ENCODE measurements at places on chromosomes 1 and 21.

DNA sequence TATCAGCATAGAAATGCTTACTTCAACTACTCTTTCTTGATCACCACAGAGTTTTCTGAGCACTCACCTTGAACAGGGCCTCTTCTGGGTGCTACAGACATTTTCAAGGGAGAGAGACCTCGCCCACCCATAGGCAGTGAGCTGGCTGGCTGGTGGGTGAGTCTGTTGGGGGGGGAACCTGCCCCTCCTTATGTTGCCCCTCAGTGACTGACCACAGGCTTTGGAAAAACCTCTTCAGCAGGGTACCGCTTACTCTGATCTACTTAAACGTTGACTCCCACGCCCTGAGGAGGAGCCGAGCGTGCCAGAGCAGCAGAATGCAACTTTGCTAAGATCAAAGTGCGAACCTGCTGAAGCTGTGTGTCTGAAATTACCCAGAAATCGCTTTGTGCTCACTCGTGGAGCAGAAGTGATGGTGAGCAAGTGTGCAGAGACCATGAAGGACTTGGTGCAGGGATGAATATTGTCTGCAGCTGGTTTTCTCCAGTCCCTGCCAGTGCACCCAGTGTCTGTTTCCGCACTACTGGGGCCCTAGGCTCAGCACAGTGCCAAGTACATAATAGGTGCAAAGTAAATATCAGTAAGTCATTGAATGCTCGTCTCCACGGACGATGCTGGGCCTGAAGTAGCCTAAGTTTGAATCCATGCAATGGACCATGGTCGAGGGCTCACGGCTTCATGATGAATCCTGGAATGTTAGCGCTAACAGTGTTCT is 158.7 kb upstream of the IRF2BP2 start:
- DNase-seq: no peak

DNA sequence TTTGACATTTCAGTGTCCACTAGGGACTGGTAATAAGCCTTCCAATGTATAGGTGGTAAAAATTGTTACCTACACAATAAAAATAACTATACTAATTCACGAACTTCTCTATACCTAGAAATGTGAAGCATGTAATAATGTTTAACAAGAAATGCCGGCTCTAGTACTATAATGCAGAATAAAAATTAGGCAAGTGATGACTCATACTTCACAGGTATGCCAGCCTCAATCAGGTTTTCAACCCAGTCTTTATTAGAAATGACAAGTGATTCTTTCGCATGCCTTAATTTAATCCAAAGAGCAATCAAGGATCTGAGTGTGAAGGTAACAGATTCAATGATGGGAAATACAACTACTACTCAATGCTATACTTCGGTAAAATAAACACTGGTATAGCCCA is 134.9 kb downstream of the RERE start:
- no peak for DNase-seq

- peak; percentile 66 for DNase-seq
These were observed 14.7 kb downstream of the ZBTB7B start for GRCh38 chr1:155017041-155017945.

- no peak for DNase-seq
These were observed 163.7 kb downstream of the ROR1 start for GRCh38 chr1:63937461-63938022.

DNA sequence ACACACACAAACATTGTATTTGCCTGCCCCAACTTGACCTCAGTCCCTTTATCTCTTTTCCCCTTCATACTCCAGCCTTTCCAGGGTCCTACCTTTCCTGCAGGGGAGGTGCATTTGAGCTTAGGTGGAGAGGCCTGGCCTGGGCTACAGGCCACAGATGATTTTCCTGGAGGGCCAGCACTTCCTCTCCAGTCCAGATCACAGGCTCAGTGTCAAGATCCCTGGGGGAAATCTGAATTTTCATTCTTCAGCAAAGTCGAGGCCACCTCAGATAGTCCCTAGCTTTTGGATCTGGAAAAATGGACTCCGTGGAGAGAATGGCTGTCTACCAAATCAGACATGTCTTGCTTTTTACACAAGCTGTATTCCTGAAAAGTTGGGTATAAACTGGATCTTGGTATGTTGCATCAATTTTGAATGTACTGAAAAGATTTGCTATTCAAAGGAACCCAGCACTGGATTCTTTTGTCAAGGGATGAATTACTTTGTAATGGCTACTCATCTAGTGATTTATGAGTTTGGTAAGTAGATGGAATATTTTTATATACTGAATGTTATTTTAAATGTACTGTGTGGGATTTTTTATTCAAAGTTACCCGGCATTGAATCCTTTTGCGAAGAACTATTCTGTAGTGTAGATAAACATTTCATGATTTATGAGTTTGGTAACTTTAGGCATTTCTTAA is 78.7 kb downstream of the DDR2 start:
- DNase-seq: no peak

DNA sequence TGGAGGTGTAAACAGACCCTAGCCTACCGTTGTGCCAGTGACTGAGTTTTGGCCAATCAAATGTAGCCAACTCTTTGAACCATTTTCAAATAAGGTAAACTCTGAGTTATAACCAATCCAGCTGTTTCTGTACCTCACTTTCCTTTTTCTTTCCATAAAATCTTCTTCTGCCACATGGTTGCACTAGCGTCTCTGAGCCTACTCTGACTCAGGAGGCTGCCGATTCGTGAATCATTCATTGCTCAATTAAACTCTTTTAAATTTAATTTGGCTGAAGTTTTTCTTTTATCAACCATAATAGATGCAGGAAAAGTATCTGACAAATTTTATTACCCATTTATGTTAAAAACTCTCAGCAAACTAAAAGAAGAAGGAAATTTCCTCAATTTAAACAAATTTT is 111.5 kb upstream of the LYPLAL1 start:
- DNase-seq: no peak

GRCh38 chr1:192235127-192235526 is 76.9 kb downstream of the RGS18 start:
- no peak for DNase-seq

DNA sequence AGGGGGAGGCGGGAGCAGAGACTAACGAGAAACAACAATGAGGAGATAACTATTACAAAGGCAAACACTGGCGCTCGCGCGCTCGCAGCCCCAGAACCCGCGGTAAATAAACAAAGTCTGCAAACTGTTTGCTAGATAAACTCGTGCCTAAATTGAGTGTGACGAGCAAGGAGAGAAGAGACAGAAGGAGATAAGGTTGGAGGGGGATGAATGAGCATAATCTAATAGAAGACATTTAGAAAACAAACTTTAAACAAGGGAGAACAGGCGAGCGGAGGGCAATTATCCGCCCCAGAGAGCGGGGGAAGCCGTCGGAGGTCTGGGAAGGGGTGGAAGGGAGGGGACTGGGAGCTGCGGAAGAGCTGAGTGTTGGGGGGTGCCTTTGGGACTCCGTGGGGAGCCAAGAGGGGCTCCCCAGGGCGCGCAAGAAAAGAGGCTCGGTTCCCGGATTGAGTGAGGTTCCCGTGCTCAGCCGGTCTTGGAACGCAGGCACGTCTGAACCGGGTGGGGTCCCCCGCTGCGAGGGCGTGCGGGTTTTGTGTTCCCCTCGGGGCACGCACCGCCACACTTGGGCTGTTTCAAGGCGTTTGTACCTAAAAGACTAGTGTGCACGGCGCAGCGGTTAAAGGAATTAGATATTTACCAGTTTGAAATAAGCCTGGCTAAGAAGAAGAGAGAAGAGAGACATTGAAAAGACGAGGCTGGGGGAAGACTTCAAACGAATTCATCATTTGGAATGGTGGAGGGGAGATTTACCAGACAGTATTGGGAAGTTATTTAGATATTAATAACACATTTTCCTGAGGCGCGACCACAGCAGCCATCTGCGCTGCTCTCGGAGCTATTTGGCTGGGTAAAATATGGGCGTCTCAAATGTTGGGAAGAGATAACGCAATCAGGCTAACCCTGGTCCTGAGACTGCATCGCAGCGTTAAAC is 10.6 kb downstream of the PAX7 start:
- no peak for DNase-seq

- no peak for DNase-seq
These were observed 47.1 kb downstream of the PHACTR4 start for GRCh38 chr1:28416509-28417194.

DNA sequence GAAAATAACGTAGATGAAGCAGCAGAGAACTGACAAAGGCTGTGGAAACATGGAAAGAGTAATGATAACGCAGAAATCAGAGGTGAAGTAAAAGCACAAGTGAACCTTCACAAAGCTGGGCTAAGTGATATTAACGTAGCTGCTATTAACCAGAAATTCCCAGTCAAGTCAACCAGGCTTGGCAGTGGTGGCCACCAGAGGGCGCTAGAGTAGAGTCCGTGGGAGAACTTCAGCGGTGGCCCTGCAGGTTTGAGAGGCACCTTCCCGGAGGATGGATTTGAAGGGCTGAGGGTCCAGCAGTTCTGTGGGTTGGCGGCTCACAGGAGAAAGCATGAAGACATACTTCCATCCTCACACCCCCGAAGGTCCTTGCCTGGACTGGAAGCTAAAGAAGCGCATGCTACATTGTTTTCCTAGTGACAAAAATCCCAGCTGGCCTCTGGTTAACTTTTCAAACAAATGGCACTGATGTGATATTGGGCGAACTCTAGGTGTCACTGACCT is 81.7 kb upstream of the ZNF648 start:
- peak; percentile 30 for DNase-seq

DNA sequence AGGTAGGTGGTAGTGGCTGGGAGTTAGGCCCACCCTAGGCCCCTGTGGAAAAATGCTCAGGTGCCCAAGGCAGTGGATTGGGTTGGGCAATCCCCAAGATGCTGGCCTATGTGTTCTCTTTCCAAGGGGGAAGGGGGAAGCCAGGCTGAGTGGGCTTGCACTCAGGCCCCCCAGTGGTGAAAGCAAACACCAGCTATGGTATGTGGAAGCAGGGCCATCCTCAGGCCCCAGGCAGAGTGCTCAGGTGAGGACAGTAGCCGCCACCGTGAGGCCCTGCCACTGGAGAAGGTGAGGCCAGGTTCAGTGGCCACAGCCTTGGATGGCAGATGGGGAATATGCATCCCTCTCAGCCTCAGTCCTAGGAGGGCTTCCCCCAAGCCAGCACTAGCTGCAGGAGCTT is 11.8 kb downstream of the LY9 start:
- DNase-seq: no peak

GRCh38 chr1:10687782-10688408 is 108.6 kb downstream of the CASZ1 start:
- no peak for DNase-seq

- no peak for DNase-seq
These were observed 917.3 kb upstream of the B3GALT2 start for GRCh38 chr1:194103516-194104246.

GRCh38 chr1:47502746-47503370 is 65.0 kb downstream of the FOXD2 start:
- no peak for DNase-seq

GRCh38 chr21:36817732-36818450 is 119.0 kb downstream of the SIM2 start:
- no peak for DNase-seq

DNA sequence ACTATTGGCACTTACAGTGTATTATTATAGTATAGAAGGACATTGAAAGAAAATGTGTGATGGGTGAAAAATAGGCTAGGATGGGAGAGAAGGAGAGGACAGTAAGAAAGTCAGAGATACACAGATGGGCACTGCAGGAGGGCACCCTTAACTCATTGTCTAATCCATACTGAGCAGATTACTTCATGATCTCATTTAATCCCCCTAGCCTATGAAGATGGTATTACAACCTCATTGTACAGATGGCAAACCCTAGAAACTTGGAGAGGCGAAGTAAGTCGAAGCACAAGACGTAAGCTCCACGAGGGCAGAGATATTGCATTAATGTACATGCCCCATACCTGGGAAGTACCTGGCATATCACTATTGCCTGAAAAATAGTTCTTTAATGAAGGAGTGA is 346.9 kb upstream of the DAB1 start:
- no peak for DNase-seq

DNA sequence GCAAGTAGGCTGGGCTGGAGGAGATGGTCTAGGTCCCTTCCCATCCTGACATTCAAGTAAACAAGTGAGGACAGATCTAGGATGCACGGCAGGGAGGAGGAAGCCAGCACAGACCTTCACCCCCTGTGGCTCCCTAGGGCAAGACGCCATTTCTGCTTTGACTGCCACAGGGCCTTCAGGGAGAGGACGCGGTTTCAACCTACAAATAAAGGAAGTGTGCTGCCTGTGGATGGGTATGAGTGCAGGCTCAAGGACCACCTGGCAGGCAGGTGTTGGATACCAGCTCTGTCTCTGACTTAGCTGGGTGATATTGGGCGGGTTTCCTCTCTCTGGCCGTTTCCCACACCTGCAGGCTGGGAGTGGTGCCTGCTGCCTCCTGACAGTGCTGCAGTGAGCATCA is 16.2 kb downstream of the SLC2A1 start:
- no peak for DNase-seq

DNA sequence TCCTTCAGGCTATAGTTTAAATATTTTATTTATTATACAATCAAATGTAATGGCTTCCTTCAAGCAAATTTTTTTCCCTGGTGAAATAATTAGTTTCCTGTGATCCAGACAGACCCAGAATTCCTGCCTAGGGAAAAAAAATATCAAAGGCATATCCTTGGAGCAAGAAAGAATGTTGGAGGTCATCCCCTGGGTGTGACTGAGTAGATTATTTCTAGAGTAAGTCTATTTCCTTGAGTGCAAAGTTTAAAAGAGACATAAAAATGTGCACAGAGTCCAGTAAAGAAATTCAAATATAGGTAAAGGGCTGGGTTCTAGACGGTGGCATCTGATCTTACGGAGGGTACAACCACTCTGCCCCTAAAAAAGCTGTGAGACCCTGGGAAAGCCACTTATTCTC is 32.2 kb upstream of the SAMD13 start:
- DNase-seq: no peak

- no peak for DNase-seq
These were observed 184.1 kb downstream of the ZBTB18 start for GRCh38 chr1:244235157-244235556.

DNA sequence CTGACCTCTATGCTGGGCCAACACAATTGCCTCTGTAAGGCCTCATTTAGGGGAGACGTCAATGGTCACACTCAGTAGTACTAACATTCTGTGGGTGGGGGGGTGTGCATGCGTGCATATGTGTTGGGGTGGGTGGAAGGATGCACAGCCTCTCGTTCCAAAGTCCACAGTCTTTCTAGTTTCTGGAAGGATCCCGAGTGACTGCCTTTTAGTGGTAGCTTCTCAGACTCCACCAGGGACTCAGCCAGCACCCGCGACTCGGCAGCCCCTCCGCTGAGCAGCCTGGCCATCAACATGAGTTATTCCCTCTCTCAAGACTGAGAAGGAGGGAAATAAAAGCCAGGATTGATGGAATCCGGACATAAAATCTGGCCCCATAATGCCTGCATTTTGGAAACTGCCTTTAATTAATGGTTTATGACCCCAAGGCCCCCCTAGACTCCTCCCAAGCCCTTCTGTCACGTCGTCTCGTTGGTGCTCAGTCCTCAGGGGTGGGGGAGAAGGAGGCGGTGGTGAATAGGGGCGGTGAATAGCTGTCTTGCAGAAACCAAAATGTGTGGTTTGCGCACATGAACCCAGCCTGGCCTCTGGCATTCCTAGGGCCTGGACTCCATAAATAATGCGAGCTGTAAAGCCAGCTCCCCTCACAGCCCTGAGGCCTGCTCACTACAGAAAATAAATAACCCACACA is 65.1 kb upstream of the TMEM51 start:
- no peak for DNase-seq

- no peak for DNase-seq
These were observed 61.4 kb upstream of the CXADR start for GRCh38 chr21:17451364-17451891.
